ENCODE measurements at places on chromosomes 16 and 17.

GRCh38 chr17:34452769-34453168 lies 89.7 kb upstream of the CCL1 start:
- no peak for DNase-seq

DNA sequence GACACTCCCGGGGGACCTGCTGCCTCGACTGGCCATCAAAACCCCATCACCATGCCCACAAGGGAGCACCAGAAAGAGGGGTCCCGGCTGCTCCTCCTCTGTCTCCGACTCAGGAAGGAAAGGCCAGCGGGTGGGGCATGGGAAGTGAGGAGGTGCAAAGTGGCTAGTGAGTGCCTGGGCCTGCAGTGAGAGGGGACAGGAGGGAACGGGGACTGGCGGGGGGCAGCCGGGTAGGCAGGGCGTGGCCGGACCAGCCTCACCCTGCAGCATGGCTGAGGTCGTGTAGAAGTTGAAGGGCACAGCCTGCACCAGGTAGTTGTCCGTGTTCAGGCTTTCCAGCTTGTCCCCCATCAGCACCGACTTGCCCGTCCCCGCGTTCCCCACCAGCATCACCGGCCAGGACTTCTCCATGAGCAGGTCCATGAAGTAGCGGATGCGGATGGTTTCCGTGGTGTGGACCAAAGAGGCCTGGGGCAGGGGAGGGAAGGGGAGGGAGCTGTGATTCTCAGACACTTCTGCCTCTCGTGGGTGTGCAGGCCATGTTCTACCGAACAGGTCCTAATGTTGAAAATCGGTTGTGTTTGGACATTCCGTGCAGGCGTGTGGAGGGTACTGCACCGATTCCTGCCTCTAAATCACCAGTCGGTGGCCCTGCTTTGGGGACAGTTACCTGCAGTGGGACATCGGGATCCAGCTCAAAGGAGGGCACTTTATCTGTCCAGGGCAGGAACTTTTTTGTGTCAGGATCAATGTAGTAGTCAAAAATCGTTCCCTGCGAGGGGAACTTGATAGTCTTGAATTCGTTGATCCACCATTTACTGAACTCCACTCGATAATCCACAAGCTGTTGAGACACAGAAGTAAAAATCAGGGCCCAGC lies 91.7 kb downstream of the DNAH17 start:
- DNase-seq, result no peak

GRCh38 chr17:83200231-83200699 lies 120.9 kb downstream of the METRNL start:
- no peak for DNase-seq

DNA sequence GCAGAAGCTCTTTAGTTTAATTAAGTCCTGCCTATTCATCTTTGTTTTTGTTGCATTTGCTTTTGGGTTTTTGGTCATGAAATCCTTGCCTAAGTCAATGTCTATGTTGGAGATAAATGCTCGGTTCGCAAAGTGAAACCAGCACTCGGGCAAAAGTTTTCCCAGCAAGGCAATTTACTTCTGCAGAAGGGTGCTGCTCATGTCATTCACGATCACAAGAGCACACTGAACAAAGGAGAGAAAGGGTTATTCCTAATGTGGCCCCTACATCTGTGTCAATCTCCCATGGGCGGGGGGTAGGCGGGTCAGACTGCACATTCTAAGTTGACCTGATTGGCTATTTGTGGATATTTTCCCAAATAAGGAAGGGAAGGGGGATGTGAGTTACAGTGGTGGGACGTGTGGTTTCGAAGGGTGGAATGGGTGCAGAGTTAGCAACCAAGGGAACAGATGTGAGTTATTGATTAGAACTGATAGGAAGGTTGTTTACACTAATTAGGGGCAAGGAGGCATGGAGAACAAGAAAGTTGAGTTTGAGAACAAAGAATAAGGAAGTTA lies 23.0 kb downstream of the ATF7IP2 start:
- DNase-seq, result no peak

DNA sequence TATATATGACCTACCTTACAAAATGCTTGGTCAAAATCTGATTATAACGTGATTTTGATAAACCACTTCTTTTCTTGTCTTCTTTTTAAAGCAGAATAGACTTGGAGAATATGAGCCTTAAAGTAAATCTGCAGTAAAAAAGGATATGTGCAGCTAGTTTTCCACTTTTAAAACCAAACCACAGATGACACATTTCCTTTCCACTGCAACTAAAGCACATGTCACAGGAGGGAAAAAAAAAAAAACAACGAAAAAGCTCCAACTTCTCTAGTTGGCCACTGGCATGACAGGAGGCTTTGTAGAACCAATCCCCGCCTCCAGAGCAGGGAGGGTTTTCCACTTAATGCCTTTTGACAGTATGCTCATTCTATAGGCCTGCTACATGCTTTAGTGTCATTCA lies at the start of gene EVI2A:
EVI2A (minus strand) TSS at position 142 of the 400 bp plus-strand sequence. CDS start 2,609 bp downstream, outside the sequence.
- DNase-seq, result peak; percentile 50
